Foreskin keratinocyte (primary cell): ENCODE measurements at places on chromosomes 4 and X.

DNA sequence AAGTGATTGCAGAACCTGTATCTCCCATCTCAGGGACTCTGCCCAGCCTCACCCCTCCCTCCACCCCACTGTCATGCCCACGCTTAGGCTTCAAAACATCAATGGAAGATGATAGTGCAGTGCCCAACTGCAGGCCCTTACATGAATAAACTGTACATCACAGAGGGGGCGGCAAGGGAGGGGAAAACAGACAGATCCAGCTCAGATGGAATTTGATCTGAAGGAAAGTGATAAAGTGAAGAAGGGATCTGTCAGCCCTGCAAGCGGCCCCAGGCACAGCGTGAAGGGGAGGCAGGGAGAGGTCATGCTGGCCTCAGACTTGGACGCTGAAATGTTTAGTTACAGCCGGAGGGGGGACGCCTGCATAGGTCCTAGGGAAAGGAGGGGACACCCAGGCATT lies 38.5 kb downstream of the GYG2 start:
- no peak for DNase-seq

GRCh38 chr4:151804821-151805220 lies 44.0 kb upstream of the GATB start:
- DNase-seq: no peak

DNA sequence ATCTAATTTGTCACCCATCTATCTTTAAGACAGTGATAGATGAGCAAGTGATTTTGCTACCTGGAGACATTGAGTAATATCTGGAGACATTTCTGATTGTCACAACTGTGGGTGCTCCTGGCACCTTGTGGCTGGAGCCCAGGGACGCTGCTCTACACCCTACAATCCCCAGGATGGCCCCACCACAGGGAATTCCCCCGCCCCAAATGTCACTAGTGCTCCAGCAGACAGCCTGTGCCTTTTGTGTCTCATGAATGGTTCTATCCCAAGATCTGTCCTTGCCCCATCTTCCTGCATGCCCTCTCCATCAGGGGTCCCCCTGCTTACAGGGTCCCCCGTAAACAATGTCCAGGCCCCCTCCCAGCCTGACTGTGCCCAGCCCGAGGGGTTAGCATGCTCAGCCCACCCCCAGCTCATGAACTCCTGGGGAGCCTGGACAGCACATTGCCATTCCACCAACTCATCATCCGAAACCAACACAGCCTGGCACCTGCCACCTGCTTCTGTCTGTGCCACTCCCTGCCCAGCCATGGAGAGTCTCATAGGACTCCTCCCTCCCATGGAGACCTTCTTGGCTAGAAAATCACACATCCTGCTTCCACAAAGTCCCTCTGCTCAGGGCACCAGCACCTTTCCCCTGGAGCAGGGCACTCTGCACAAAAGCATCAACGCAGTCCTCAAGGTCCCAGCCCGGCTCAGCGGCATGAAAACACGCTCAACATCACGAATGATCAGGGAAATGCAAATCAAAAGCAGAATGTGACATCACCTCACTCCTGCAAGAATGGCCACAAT lies 5.7 kb downstream of the P2RY8 start:
- no peak for DNase-seq

DNA sequence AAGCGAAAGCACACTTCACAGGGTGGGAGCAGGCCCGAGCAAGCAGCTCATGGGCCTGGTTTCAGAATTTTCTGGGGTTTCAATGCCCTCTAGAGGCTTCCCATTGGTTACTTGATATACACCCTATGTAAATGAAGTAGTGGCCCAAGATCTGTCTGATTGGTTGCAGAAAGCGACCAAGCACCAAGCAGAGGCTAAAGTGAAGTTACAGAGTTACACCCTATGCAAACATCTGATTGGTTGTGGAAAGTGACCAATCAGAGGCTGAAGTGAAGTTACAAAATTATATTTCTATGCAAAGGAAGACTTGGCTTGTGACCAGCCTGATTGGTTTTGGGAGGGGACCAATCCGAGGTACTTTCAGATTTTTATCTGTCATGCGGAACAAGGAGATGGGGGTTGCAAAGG lies 8.2 kb downstream of the FHIP1A start:
- peak; percentile 99 for DNase-seq

- no peak for DNase-seq
Measured at GRCh38 chrX:109533005-109533404, 3.6 kb upstream of the NXT2 start.

DNA sequence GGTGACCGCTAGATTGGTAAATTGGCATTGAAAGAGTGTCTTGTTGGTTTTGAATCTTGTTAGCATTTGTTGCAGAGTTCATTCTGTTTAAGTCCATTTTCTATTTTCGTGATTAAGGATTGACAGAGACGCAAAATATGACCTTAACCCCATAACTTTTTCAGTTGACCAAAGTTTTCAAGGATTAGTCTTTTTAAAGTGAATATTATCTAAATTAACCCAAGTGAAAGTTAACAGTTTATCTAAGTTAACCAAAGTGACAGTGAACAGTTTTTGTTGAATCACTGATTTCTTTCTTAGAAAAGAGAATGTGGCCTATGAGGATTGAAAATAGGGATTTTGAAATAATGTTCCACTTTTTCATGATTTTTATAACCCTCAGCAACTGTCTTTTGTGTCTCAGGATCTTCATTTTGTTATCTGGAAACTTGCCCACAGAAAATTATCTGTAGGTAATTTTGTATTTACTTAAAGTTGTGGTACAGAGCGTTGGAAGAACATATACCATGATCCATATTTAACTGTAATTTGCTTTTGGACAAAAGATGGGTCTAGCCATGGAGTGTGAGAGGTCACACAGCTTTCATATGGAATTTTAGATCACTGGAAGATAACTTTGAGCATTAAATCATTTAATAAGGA lies 3.3 kb downstream of the CPEB2 start:
- DNase-seq: no peak

- no peak for DNase-seq
Measured at GRCh38 chr4:185599553-185600243, 64.4 kb upstream of the PDLIM3 start.

GRCh38 chr4:174763454-174764104 lies 65.5 kb downstream of the GLRA3 start:
- peak; percentile 13 for DNase-seq

DNA sequence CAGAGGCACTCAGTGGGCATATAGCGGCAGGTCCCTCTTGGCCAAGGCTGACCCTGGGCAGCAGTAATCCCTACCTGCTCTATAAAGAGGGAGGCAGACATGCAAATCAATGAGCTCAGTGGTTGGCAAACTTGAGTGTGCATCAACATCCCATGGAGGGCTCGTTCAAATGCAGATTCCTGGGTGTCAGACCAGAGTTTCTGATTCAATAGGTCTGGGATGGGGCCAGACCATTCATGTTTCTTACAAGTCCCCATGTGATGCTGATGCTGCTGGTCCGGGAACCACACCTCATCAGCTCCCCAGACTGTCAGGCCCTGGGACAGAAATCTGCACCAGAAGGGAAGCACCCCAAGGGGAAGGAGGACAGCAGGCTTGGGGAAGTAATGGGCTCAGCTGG lies 38.9 kb upstream of the HMGB3 start:
- no peak for DNase-seq

DNA sequence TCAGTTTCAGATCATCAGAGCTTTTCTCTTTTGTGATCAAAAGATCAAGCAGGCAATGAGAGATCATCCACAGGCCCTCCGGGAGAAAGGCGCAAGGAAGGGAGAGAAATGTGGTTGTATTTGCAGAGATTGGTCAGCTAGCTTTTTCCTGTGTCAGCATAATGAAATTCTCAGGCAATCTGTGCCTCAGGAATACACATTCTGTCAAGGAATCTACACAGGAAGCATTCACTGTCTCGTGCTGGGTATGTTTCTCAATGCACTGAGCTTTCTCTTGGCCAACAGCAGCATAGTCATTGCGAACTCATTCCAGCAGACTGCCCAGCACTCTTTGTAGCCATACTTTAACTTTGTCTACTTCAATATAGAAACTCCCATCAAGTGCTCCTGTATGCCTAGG lies 413.7 kb downstream of the PPP3CA start:
- no peak for DNase-seq

GRCh38 chrX:21972721-21973120 lies 32.2 kb downstream of the SMS start:
- no peak for DNase-seq

GRCh38 chr4:140711910-140712309 lies 44.3 kb downstream of the TBC1D9 start:
- no peak for DNase-seq

DNA sequence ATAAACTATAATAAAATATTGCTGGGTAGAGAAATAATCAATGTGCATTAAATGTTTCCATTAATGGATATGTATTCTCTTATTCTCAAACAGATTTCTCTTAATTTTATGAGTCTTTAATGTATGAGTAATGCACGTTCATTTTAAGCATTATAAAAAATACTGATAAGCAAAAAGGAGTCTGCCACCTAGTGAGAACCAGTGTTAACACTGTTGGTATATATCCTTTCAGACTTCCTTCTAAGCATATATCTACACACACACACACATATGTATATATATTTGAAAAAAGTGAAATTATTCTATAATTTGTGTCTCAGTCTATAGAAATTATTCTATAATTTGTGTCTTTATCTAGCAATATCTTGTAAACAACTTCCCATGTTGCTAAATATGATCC lies 49.9 kb upstream of the MTMR1 start:
- DNase-seq: no peak

DNA sequence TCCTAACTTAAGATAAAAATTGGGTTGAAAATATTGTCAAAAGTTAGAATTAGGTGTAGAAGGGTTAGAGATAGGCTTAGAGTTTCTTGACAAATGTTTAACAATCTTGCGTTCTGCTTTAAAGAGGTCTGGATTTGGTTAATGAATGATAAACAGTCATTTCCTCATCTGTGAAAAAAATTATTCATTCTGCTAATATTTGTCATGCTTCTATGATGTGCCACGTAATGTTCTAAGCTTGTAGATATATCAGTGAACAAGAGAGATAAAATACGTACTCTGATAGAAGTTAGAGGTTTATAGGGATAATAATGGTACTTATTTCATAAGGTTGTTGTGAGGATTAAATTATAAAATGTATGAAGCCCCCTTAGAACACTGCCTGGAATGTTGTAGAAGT lies 443.0 kb upstream of the GALNT7 start:
- no peak for DNase-seq

- DNase-seq: no peak
Measured at GRCh38 chrX:97326456-97326855, 442.7 kb downstream of the RPA4 start.

GRCh38 chr4:182901337-182901736 lies 15.8 kb downstream of the DCTD start:
- DNase-seq: no peak

- DNase-seq: no peak
Measured at GRCh38 chr4:151689211-151689991, 71.4 kb downstream of the GATB start.

- DNase-seq: no peak
Measured at GRCh38 chrX:70138622-70139021, 5.4 kb downstream of the IGBP1 start.

DNA sequence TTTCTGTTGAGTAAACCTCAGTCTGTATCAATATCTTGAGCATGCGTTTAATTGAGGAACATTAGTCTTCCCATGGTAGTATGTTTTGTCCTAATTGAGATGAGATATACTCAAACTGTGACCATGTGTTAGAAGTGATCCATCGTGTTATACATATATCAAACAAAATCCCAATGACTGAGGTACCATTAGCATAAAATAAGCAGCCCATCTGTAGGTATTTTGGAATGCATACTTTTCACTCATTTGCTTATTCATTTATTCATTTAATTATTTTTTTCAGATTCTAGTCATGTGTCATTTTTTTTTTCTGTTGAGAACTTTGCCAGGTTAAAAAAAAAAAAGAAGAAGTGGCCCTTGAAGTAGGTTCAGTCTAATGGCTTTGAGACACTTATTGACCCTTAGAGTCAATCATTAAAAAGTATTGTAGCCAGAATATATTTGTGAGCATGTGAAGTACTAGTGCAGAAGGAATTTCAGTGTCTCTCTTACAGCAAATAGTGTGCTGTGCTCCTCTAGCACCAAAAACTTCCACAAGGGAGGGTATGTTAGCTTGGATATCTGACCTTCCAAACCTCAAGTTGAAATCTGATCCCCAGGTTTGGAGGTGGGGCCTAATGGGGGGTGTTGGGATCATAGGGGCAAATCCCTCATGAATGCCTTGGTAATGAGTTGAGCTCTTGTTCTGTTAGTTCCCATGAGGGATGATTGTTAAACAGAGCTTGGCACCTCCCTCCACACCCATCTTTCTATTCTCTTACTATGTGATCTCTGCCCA lies 130.8 kb upstream of the NPY2R start:
- no peak for DNase-seq

DNA sequence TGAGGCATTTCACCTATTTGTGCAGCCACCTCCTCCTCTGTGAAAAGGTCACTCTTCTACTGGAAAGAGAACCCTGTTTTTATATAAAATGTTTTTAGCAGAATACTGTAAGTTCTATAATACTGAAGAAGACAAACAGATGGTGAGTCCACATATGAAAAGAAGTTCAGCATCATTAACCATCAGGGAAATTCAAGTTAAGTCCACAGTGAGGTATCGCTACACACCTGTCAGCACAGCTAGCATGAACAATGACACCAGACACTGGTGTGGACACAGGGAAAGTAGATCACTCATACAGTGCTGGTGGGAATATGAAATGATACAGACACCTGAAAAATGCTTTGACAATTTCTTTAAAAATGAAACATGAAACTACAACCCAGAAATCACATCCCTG lies 133.0 kb downstream of the MAD2L1 start:
- no peak for DNase-seq

DNA sequence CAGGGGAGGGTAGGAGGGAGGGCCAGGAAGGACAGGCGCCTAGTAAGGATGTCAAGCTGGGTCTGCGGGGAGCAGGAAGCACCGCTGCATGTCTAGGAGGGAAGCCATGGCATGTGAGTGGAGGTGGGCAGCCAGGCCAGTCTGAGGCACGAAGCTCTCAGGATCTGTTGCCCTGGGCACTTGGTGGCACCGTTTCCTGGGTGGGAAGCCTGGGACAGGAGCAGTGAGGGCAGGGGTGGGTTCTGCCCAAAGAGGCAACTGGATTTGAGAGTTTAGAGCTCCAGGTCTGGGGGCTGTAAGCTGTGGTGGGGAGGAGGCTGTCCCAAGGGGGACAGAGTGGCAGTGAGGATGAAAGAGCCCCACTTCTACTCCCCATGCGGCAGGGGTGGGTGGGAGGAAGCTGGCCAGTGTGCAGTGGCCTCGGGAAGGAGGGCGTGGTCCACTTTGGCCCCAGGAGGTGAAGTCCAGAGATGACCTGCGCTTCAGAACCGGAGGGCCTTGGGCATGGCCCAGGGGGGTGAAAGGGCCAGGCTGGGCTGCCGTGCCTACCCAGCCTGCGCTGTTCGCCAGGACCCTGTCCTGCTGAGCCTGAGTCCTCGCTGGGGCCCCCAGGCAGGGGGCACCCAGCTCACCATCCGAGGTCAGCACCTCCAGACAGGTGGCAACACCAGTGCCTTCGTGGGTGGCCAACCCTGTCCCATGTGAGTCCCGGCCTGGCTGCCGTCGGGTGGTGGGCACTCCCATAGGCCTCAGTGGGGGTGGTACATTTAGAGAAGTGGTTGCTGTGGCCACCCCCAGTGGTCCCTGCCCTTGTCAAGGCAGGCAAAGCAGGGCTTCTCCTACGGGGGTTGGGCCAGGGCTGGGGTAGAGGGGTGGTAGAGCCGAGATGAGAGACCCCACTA lies 8.3 kb upstream of the SRPK3 start:
- DNase-seq: no peak
